CD4-positive, alpha-beta T cell treated with Interleukin-1 beta for 1 hour (primary cell): ENCODE measurements at places on chromosomes 1 and 21.
A peak's percentile ranks its signal among the peaks of the same experiment; 100 is the strongest.

DNA sequence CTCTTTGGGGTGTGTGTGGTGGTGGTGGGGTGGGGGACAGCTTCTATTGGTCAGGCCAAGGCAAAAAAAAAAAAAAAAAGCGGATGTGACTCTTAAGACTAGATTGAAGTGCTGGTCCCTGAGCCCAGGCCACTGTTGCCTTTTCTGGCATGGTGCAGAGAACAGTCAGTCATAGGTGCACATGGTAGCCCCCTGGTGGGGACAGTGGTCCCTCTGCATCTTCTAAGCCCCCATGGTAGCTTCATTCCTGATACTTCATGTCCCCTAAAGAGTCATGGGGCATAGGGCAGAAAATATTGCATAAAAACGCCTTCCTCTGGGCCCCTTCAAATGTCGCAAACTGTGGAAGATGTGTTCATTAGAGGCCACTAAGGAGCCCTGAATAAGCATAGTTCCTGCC, 371.8 kb downstream of the NPHP4 start:
- DNase-seq = no peak

DNA sequence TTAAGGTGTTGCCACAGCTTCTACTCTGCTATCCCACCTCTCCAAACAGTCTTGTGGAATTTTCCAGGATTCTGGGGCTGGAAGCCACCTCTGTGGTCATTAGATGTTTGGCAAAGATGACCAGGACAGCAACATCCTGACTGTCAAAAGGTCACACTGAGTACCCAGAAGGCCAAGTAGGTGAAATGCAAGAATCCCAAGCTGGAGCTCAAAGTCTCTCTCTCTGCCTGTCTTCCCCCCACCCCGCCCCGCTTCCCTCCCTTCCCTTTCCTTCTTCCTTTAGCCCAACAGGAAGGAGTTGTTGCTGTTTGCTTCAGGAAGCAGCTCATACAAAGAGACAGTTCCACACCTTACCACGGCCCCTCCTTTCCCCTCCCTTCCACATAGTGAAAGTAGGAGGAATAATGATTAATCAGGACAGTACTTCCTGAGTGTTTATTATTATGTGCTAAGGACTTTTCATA, 75.6 kb upstream of the SLC2A1 start:
- DNase-seq = no peak

DNA sequence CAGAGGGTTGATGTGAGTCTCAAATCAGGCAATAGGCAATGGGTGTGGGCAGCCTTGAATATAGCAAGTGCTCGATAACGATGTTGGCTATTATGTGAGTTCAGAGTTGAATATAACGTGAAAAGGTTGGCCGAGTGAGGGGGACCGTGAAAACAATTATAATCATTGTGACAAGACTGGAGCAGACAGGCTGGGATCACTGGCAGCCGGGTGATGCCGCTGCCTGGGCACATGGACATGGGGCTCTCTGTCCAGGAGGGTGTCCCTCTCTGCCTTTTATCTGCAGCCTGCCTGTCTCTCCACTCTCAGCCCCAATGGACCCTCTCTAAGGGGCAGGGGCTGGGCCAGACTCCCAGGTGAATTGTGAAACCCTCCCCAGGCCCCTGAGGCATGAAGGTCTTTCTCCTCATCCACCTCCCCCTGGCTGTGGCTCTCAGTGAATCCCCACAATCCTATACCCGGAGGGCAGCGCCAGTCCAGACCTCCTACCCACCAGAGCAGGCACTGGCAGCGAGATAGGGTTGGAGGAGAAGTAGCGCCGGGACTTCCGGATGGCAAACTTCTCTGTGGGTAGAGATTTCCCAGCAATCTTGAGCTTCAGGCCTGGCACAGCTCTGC, 36.4 kb downstream of the TTC39A start:
- DNase-seq = no peak

GRCh38 chr1:231422798-231423309, 767 bp upstream of the EGLN1 start:
- DNase-seq = no peak

- DNase-seq = peak; percentile 7
Measured at GRCh38 chr1:86018283-86018923, 138.2 kb downstream of the COL24A1 start.

DNA sequence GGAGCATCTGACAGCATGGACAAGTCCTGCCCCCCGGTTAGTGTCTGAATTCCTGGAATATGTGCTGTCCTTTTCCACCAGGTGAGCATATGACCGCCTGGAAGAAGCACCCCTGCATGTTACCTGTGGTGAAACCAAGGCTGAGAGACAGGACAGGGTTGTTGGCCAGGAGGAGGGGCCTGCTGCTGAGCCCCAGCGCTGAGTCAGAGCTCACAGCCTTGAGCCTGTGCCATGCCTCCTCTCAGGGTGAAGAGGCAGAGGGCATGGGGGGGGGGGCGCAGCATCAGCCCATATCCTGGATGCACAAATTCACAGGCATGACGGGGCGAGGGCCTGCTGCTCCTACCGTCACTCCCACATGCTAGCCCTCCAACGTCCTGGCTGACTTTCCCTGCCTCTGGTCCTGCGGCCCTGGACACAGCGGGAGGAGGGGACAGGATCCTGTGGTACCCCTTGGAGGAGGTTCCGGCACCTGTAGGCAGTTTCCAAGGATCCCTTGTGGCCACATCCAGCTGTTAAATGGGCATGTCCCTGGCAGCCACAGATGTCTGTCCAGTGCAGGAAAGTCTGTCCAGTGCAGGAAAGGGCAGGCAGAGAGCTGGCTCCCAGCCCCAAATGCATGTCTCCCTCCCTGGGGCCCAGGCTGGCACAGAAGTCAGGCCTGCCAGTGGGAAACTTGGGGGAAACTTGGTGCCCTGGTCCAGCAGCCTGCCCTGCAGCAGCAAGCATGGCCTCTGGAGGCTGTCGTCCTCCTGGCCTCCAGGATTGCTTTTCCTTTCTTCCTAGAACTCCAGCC, 23.9 kb downstream of the TTC34 start:
- DNase-seq = no peak

GRCh38 chr1:201964261-201964660, 9.0 kb downstream of the TIMM17A start:
- DNase-seq = no peak

DNA sequence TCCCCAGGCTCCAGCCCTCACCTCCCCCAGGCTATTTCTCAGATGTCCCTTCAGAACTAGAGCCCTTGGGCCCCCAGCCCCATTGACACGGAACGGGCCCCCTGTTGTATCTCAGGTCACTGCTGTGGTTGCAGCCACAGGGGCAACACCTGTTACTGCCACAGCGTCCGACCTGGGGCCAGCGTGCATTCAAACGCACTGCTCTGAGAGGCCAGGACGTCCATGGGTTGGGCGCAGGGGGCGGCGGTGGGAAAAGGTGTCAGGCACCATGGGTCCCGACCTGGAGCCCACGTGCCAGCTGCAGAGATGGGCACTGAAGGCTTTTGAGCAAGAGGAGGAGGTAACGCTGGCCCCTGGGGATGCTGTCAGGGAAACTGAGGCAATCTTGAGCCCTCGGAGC, 13.3 kb downstream of the FAAP20 start:
- DNase-seq = no peak

DNA sequence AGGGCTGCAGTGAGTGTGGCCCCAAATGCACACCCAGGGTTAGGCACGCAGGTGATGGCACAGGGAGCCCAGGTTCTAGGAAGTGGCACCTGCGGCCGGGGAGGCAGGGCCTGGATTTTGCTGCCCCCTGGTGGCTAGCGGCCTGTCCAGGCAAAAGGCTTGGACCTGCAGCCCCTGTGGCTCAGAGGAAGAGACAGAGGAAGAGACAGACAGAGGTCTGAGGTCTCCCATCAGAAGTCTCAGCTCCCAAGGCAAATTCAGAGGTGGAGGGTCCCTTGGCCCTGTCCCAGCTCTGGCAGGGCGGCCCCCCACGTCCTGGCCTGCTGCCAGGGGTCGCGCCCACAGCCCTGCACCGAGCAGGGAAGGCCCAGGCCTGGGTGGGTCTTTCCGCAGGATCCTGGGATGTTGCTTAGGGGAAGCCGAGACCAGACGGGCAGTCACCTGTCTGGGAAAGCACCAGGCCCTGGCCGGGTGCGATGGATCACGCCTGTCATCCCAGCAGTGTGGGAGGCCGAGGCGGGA, 8.0 kb upstream of the TNFRSF14 start:
- peak; percentile 88 for DNase-seq

DNA sequence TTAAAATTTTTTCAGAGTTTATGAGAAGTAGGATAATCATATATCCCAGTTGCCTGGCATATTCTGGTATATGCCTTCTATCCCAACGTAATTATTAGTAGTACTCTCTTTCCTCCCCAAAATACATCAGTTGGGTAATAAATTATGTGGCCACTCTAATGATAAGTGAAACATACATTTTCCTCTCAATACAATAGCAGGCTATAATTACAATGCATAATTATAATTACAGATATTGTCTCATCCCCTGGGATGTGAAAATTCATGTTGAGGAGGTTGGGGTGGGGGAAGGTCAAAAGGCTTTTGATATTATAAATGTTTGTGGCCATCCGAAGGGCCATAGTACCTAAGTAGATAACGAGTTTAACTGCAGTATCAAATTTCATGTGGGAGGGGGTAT, 277.1 kb downstream of the ST6GALNAC3 start:
- no peak for DNase-seq

- no peak for DNase-seq
Measured at GRCh38 chr1:167714098-167714438, 7.7 kb upstream of the MPZL1 start.

GRCh38 chr1:181817091-181817490, 244.4 kb downstream of the ZNF648 start:
- no peak for DNase-seq
